ENCODE measurements at places on chromosomes 5 and 9.

DNA sequence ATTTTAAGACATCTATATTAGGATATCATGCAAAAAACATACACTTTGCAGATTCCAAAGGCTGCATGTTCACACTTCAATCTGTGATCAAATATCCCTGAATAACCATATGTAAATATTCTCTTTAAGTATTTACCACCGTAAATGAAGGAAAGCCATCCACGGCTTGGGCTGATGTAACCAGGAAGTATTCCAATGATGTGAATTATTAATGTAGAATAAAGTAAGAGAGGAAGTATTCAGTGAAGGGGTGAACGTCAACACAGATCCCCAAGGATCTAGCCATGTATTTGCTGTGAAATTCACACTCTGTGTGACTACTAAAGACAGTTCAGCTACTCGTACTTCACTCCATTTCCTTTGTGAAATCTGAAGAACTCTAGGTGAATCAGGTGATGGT lies 75.2 kb downstream of the CDH6 start:
- DNase-seq: no peak

GRCh38 chr9:77833561-77834429 lies 185.7 kb upstream of the GNA14 start:
- no peak for DNase-seq

DNA sequence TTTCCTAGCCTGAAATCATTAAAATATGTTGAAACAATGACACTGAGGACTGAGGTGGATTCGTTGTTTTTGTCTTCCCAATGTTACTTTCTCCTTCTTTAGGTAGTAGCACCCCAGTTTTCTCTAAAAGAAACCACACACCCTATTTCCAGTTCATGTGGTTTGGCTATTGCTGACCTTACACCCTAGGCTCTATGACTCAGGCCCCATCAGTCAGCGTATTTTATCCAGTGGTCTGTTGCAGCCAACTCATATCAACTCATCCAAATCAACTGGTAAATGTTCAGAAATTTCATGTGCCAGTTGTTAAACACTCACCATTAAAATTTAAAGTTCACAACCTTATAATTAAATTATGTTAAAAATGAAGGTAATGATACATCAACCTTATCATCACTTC lies 44.6 kb upstream of the NFIB start:
- DNase-seq: no peak

DNA sequence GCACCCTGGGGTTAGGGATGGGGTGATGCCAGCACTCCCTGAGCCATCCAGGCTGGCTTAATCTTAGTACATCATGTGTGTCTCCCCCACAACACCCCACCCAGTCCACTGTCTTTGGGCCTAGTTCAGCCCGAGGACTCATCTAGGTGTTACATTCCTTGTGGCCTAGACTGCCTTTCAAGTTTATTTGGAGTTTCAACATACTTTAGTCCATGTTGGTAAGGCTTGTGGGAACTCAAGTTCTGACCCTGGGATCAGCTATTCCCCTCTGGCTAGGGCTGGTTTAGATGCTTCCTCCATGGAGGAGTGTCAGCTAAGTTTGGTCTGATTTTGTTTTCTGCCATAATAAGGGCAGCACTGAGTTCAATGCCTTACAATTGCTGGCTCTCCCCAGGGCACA lies 302.4 kb downstream of the SMARCA2 start:
- no peak for DNase-seq

DNA sequence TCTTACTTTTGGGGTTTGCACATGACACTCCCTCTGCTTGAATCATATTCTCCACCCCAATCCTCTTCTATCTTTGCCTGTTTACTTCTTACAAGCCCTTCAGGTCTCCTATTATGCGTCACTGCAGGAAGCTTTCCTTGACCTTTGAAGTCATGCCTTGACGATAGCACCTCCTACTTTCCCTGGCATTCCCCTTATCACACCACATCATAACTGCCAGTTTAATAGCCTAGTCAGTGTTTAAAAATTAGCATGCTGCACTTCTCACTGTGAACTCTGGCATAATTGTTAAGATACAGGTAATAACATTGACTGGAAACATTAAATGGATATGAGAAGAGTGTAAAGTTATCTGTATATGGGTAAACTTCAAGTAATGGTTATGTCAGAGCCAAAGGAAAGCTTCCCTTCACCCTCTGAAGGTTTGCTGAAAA lies 37.1 kb upstream of the CEP120 start:
- peak; percentile 89 for DNase-seq
